ENCODE measurements at places on chromosomes 5 and 9.
A peak's percentile ranks its signal among the peaks of the same experiment; 100 is the strongest.

GRCh38 chr5:5716665-5717064, 294.2 kb downstream of the ICE1 start:
- H3K4me3 ChIP-seq: no peak overlapping the region
- no peaks in the 10 kb centered on the region for H3K36me3 ChIP-seq
- DNase-seq: no peak
- no peak overlapping the region for H3K27ac ChIP-seq

DNA sequence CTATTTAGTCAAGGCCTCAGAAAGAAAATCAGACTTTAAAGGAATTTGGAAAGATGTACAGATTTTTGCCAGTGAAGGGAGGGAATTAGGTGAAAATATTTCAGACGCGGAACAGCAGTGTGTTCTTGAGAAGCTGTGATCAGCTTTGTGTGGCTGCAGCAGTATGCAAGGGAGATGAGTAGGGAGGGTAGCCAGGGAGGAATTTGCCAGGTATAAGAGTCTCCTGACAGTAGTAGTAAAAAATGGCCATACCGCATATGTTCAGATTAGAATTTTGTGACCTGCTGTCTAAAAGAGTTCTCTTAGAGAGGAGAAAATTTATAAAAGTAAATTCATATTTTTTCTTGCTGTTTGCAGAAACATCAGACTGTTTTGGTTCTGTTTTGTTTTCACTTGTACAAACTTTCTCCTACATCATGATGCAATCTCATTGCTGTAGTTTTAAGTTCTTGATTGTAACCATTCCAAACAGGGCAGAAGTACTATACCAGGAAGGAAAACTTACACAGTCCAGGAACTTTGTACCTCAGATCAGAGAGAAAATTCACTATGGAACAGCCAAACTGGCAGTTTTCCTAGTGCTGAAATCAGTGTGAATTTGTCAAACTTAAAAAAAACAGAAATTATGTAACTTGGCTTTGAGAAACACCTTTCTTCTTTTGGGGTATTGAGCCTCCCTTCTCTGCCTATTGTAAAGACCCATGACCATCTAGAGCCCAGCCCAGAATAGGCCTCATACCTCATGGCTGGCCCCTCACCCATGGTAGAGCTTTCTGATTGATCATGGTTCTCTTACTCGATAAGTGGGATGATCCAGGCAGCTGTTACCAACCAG, 78.4 kb upstream of the NR3C1 start:
- H3K4me3 ChIP-seq: no peak overlapping the region
- H3K4me1 ChIP-seq: no peaks in the 10 kb centered on the region
- no peaks in the 10 kb centered on the region for H3K27me3 ChIP-seq
- DNase-seq: no peak
- no peak overlapping the region for H3K27ac ChIP-seq
- H3K36me3 ChIP-seq: no peaks in the 10 kb centered on the region

- H3K4me1 ChIP-seq: no peaks in the 10 kb centered on the region
- H3K36me3 ChIP-seq: no peaks in the 10 kb centered on the region
- H3K27me3 ChIP-seq: no peaks in the 10 kb centered on the region
- no peak overlapping the region for H3K4me3 ChIP-seq
- no peak overlapping the region for H3K27ac ChIP-seq
- DNase-seq: no peak
Observed at GRCh38 chr9:106310782-106311181, 552.2 kb upstream of the ZNF462 start.

- H3K27me3 ChIP-seq: peaks cover 47% of the 10 kb centered on the region
- no peak overlapping the region for H3K4me3 ChIP-seq
- H3K27ac ChIP-seq: no peak overlapping the region
- H3K36me3 ChIP-seq: no peaks in the 10 kb centered on the region
- no peak for DNase-seq
Observed at GRCh38 chr9:126623667-126624478, 10.1 kb downstream of the LMX1B start.

DNA sequence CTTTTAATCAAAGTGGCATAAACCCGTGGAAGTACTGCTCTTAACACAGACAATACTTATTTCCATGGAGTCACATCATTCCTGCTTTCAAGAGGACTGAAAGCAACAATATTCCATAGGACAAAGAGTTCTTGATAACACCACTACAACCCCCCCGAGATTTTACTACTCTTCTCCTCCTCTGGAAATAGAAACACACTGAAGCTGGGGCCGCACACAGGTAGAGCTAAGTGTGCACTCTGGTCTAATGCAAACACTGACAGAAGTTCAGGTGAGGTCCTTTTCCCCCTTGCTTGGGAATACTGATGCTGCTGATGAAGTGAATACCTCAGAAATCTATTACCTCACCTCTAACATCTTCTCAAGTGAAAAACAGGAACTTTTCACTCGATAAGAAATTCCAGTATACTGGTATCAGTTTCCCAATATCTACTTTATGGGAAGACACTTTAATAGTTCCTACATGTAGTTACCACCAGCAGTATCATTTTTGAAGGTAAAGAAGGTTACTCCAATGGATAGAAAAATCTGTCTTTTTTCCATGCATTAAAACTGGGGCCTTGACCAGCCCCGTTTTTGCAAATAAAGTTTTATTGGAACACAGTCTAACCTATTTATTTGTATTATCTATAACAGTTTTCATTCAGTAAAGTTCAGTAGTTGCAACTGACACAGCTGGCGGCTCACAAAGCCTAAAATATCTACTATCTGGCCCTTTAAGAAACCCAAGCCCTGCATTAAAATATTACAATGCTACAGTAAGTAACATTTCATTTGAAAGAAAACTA, 50.0 kb downstream of the GOLPH3 start:
- peaks cover 50% of the 10 kb centered on the region for H3K36me3 ChIP-seq
- H3K4me3 ChIP-seq: no peak overlapping the region
- no peaks in the 10 kb centered on the region for H3K27me3 ChIP-seq
- H3K4me1 ChIP-seq: no peaks in the 10 kb centered on the region

- H3K36me3 ChIP-seq: no peaks in the 10 kb centered on the region
- no peak for DNase-seq
- H3K4me1 ChIP-seq: no peaks in the 10 kb centered on the region
- no peaks in the 10 kb centered on the region for H3K27me3 ChIP-seq
Observed at GRCh38 chr5:80069251-80069800, 34.2 kb downstream of the THBS4 start.

GRCh38 chr9:9912459-9912858, 700.3 kb downstream of the PTPRD start:
- DNase-seq: no peak
- no peak overlapping the region for H3K27ac ChIP-seq
- no peaks in the 10 kb centered on the region for H3K4me1 ChIP-seq
- no peaks in the 10 kb centered on the region for H3K27me3 ChIP-seq

- no peaks in the 10 kb centered on the region for H3K4me1 ChIP-seq
- no peak for DNase-seq
- H3K4me3 ChIP-seq: no peak overlapping the region
- no peaks in the 10 kb centered on the region for H3K27me3 ChIP-seq
- no peaks in the 10 kb centered on the region for H3K36me3 ChIP-seq
Observed at GRCh38 chr5:72408603-72409002, 88.4 kb downstream of the PTCD2 start.

- no peaks in the 10 kb centered on the region for H3K27me3 ChIP-seq
- no peak for DNase-seq
- H3K27ac ChIP-seq: peak overlapping the region; percentile 82
- H3K36me3 ChIP-seq: no peaks in the 10 kb centered on the region
- no peaks in the 10 kb centered on the region for H3K4me1 ChIP-seq
Observed at GRCh38 chr5:139131921-139132432, 66.2 kb downstream of the SIL1 start.

Data from right atrium auricular region (tissue), 2 donors.